ENCODE measurements at places on chromosomes 6 and 20. TPM values are rescaled to one million over a fixed set of nuclear protein-coding genes. Genes with fewer than 3 reads are reported as not detected.

SLC17A1 gene
- not detected for polyA plus RNA-seq

VGLL2 gene
- 0.04 TPM for polyA plus RNA-seq

EDN1 gene
- polyA plus RNA-seq, result 1.5 TPM

WFDC8 gene
- not detected for polyA plus RNA-seq

SOX18 gene
- polyA plus RNA-seq, result 3.1 TPM

NFKBIE gene
- 8.1 TPM for polyA plus RNA-seq

ACOT13 gene
- polyA plus RNA-seq, result 8.7 TPM

GGTLC1 gene
- polyA plus RNA-seq, result not detected

CYP39A1 gene
- 2.4 TPM for polyA plus RNA-seq

MKKS gene
- polyA plus RNA-seq, result 11.1 TPM

WFDC5 gene
- polyA plus RNA-seq, result 4.5 TPM

PCSK2 gene
- polyA plus RNA-seq, result 0.02 TPM

KHDRBS2 gene
- not detected for polyA plus RNA-seq

C6orf52 gene
- polyA plus RNA-seq, result 0.69 TPM

LY6G6C gene
- polyA plus RNA-seq, result 17.2 TPM

NOL7 gene
- 52.1 TPM for polyA plus RNA-seq

SNX9 gene
- 78.0 TPM for polyA plus RNA-seq

C6orf163 gene
- 0.16 TPM for polyA plus RNA-seq

PRKN gene
- 0.45 TPM for polyA plus RNA-seq

PLCB4 gene
- 1.9 TPM for polyA plus RNA-seq

OGFRL1 gene
- polyA plus RNA-seq, result 12.1 TPM

VNN1 gene
- 0.29 TPM for polyA plus RNA-seq

LBP gene
- not detected for polyA plus RNA-seq

MYCT1 gene
- polyA plus RNA-seq, result 1.6 TPM

MUCL3 gene
- polyA plus RNA-seq, result 5.2 TPM

SIGLEC1 gene
- 1.1 TPM for polyA plus RNA-seq

ZNF311 gene
- 0.46 TPM for polyA plus RNA-seq

OPRM1 gene
- not detected for polyA plus RNA-seq

Measured in esophagus (tissue), 2 donors.